GM18507 (cell line): ENCODE measurements at places on chromosomes 2 and 18.
A peak's percentile ranks its signal among the peaks of the same experiment; 100 is the strongest.

DNA sequence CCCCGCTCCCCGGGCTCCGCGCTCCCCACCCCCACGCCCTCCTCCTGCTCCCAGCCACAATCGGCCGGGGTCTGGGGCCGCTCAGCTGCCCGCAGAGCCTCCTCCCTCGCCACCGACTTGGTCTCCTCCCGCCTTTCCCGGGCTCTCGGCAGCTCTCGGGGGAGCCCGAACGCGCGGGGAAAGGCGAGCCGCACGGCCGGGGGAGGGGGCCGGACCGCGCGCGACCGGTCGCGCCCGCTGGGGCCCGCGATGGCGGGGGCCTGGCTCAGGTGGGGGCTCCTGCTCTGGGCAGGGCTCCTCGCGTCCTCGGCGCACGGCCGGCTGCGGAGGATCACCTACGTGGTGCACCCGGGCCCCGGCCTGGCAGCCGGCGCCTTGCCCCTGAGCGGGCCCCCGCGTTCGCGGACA lies 327 bp downstream of the LTBP1 start:
- DNase-seq: no peak

DNA sequence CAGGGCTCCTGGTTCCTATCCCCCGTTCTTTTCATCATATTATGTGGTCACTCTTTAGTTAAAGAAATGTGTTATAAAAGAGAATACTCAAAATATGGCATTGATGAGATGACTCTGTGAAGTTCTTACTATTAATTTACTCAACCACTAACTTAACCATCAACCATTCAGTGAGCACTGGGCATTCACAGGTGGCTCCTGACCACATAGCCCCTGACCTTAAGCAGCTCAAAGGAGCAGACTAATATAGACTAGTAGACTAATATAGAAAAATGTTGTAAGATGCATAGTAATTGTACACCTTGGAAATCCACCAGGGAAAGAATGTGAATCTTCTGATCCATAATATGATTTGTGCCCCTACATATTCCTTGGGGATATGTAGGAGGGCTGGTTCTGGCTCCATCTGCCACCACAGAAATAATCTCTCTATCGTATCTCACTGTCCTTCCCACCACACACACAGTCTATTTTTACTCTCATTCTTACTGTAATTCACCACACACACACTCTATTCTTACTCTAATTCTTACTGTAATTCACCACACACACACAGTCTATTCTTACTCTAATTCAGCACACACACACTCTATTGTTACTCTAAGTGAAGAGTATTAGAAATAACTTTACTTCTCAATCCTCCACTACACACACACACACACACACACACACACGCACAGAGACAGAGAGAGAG lies 188.9 kb upstream of the ITGA4 start:
- no peak for DNase-seq

- no peak for DNase-seq
These were observed 226.7 kb downstream of the GULP1 start for GRCh38 chr2:188518381-188518780.

DNA sequence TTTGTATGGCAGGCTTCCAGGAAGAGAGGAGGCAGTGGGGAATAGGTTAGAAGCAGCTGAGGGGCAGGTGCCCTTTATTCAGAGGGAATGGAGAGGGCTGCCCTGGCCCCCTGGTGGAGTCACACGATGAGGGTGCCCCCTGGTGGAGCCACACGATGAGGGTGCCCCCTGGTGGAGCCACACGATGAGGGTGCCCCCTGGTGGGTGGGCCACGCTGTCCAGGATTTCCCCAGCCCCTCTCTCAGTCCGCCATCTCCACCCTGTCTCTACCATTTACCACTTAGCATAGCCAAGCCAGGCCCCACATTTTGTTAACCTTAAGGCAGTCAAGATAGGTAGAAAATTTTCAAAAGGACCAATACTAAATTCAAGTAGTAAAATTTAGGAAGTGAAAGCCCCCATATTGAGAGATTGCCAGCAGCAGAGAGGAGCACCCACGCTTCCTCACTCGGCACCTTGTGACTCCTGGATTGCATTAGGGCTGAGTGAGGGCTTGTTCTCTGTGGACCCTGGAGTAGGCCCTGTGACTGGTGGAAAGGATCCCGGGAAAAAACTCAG lies 10.4 kb upstream of the FAM228A start:
- peak; percentile 45 for DNase-seq

DNA sequence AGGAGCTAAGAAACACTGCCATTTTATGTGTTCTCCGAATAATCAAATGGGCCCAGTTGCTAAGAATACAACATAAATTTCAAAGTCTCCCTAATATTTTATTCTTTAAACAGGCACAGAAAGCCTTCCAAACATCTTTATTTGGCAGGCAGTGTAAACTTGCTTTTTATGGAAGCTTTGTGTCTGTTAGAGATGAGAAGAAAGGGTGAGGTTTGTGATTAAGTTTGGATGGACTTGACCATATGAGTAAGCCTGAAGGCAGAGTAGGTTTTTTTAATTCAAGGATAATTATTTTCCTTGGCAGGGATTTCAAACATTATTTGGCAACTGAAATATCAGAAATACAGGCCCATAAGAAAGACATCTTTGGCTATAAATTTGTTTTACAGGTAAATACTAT lies 62.9 kb downstream of the COX7A2L start:
- DNase-seq: no peak

- DNase-seq: no peak
These were observed 55.2 kb downstream of the TRAPPC12 start for GRCh38 chr2:3434654-3435053.

- DNase-seq: no peak
These were observed 64.9 kb downstream of the CDH2 start for GRCh38 chr18:28112056-28112470.

DNA sequence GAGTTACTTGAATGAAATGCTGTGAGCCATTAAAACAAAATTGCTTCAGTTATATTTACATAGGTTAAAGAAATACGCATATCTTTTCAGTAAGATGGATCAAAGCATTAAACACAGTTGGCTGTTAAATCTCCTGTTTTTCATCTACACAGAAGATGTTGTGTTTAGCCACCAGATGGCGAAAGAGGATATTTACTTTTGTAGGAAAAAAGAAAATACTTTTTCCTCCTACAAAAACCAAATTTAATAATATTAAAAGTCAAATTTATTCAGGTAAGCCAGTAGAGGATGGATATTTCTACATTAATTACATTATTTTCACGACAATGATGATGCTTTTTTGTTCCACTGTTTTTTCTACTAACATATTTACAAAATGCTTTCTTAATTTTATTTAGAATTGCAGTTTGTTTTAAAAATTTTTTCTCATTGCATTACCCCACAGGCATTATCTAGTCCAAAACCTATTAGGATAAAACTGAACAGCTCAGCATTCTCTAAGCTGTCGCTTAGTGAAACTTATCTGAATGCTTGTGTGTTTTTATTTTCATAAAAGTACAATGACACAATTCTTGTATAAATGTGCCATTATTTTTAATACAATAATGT lies 173.7 kb downstream of the ASXL3 start:
- DNase-seq: no peak

DNA sequence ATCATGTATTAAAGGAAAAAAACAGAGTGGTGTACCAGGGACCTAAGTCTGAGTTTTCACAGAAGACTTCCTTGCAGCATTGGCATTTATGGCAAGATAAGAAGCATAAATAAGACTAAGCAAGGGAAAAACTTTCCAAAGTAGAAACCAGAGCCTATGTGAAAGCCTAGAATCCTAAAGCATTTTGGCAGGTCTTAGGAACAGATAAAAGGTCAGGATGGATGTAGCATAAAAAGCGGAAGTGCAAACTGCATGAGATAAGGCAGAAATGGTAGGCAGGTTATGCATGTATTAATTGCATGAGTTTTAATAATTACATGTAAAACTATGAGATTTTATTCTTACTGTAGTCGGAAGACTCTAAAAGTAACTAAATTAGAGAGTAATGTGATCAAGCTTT lies 596.5 kb downstream of the SUCLG1 start:
- DNase-seq: no peak

DNA sequence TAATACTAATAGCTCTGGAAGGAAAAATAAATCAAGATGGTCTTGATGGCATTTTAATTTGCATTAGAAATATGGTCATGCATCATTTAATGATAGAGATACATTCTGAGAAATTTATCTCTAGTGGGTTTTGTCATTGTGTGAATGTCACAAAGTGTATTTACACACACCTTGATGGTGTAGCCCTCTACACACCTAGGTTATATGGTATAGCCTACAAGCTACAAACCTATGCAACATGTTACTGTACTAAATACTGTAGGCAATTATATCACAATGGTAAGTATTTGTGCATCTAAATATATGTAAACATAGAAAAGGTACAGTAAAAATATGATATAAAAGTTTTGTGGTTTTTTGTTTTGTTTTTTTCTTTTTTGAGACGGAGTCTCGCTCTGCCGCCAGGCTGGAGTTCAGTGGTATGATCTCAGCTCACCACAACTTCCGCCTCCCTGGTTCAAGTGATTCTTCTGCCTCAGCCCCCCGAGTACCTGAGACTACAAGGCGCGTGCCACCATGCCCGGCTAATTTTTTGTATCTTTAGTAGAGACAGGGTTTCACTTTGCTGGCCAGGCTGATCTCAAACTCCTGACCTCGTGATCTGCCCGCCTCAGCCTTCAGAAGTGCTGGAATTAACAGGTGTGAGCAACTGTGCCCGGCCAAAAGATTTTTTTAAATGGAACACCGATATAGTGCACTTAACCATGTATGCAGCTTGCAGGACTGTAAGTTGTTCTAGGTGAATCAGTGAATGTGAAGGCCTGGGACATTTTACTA lies 83.7 kb upstream of the UBXN4 start:
- DNase-seq: no peak

GRCh38 chr2:71240794-71241193 lies 13.9 kb upstream of the PAIP2B start:
- DNase-seq: no peak
